ENCODE measurements at places on chromosomes 2 and 18.
A peak's percentile ranks its signal among the peaks of the same experiment; 100 is the strongest.

DNA sequence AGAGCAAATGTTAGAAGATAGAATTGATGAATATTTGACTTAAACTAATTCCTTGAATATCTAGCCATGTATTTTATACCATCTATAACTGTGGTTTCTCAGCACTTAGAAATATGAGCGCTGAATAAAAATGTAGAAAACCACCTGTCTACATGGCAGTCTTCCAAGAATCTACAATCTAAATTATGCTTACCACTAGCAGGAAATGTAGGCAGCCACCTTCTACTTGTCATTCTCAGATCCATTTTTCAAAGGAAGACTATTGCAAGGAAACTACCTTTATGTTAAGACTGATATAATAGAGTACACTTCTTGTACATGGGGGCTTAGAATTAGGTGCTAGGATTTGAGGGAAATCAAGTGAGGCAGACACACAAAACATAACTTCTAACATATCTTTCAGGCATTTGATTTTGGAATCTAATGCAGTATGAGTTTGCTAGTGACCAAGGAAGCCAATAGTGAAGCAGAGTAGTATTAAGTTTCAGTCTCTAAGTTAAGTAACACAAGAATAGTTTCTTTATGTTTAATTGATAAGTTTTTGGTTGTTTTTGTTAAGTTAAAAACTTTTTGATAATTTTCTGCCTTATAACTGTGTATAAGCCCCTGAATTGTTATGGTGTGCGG is 175.9 kb upstream of the ITGA4 start:
- DNase-seq, result peak; percentile 71

DNA sequence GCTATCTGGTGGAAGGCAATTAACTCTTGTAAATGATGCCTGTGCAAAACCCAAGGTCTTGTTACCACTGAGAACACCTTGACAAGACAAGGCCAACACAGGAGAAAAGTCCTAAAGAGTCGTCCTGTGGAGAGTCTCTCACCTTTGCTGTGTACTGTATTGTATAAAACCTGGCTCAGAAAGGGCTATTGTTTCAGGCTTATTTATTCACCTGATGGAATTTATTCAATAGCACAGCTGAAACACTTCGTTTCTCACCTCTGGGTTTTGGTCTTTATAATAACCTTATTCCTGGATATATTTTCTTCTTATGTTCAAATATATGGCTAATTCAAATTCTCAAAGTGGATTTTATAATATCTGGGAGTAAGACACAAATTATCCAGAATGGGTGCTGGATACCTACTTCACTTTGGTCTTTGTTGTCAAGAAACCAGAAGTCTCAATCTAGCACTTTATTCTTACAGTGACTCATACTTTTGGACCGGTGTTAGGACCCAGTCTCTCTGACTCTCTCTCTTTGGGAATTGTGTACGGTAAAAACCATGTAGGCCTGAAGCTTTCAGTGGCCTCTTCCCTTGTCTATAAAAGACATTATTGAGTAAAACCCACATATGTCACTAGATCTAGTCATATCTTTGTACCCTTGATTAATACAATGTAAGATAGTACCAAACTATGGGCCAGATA is 16.1 kb upstream of the STAT4 start:
- no peak for DNase-seq

DNA sequence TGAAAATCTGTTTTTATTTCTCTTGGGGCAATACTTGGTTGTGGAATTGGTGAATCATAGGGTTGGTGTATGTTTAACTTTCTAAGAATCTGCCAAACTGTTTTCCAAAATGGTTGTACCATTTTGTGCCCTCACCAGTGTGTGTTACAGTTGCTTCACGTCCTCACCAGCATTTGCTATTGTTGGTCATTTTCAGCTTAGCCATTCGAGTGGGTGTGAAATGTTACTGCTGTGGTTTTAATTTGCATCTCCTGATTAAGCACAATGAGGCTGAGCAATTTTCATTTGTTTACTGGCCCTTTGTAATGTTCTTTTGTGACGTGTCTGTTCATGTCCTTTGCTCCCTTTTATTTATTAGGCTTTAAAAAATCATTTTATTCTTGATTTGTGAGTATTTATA is 49.7 kb downstream of the FOSL2 start:
- no peak for DNase-seq

DNA sequence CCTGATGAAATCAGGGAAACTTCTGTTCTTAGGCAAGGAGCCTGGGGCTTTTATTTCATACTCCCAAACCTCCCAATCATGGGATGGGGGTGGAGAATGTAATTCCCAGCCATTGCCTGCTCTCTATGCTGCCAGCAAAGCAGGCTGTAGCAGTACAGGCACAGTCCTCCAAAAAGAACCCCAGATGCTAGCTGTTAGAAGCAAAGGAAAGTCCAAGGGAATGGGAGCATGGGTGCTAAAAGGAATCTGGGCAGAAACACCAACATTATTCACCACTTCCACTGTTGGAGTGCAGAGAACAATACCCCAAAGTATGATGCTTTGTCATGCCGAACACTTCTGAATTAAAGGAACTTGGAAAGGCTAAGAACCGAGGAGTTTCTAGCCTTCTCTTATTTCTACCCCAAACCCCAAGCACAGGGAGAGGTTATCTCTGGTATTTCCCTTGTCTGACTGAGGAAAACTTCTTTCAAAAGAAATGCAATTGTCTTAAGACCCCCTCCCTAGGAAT is 24.7 kb downstream of the MDH1 start:
- no peak for DNase-seq

- DNase-seq, result peak; percentile 4
These were observed 87.1 kb downstream of the ITGB1BP1 start for GRCh38 chr2:9336241-9336575.

- peak; percentile 78 for DNase-seq
These were observed 81.9 kb downstream of the CLIP4 start for GRCh38 chr2:29196792-29197788.

- DNase-seq, result no peak
These were observed 1159.6 kb downstream of the RPIA start for GRCh38 chr2:89850881-89851582.

DNA sequence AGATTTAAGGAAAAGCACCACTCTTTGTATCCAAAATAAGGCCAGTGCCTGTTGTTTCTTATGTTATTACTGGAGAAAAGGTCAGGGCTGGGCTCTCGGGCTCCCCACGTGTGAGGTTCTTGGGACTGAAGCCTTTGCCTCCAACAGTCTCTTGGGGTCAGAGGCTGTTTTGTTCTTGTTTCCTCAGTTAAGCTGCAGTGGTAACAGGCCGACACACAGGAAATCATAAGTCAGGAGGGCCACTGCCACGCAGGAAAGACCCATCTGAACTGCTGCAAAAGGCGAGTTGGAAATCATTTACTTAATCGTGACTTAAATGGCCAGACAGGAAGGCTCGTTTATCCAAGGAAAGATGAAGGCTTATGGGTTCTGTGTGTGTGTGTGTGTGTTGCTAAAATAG is 30.3 kb upstream of the IL37 start:
- no peak for DNase-seq

- DNase-seq, result no peak
These were observed 11.1 kb downstream of the SLC9A2 start for GRCh38 chr2:102630458-102630857.

DNA sequence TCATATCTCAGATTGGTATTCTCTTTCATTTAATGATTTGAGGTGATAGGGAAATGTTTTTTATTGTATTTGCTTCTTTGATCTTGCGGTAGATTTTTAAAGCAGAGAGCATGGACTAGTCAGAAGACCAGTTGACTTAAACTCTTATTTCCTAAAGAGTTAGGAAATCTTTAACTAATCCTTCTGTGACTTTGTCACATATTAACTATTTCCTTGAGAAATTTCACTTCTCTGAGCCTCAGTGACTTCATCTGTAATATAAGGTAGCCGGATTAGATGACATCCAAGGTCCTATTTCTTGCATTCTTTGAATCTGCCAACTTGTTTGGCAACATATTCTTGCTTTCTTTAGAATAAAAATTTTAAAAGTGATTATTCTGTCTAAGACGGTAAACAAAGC is 55.6 kb downstream of the MTX2 start:
- no peak for DNase-seq

- no peak for DNase-seq
These were observed 189.6 kb upstream of the SP5 start for GRCh38 chr2:170525566-170525900.

GRCh38 chr2:15082105-15083058 is 449.9 kb downstream of the LRATD1 start:
- no peak for DNase-seq

- no peak for DNase-seq
These were observed 946.8 kb downstream of the CPS1 start for GRCh38 chr2:211503198-211503597.

DNA sequence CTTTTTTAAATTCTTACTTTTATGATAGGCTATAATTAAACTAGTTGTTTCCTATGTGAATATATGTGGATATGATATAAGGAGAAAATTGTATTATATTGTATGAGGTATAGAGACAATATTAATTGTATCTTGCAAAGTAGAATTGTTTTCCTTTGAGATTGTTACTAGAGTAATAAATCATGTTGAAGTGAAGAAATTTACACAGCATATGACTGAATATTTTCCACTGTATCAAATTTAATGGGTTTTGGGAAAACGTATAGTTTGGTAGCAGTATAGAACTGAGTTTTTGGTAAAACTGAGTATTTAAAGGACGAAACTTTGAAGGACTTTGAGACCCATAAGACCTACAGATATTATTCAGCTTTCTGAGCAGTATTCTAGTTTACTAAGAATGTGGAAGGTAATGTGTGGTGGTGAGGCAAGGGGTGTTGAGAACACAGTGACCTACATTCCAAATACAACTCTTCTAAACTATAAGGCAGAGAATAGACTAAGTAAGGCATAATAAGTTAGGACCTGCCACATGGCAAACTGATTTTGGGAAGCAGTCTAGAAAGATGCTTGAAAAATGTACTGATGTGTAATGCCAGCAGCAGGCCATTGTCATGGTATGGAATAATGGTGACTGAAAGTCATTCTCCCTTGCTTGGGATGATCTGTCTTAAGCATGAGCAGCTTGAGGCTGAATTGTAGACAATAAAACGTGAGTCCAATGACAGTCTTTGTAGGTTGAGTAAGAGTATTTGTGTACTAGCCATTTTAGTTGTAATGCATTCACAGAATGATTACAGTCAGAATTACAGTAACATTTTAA is 29.6 kb downstream of the PKP4 start:
- no peak for DNase-seq

DNA sequence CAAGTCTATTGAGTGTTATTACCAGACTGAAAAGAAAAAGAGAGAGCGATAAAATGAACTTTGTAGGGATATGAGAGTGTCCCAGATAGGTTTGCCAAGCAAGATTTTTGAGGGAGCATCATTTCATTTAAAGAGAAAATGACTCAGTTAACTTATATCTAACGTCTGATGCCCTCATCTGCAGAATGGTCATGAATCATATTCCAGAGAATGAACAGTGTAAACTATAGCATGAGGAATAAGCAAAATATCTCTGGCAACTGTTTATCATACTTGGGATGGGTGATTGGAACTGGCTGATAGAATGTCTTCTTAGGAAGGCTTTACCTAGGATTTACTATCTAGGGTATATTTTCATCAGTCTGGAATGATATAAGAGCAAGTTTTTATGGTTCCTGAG is 289.4 kb downstream of the CMPK2 start:
- no peak for DNase-seq

DNA sequence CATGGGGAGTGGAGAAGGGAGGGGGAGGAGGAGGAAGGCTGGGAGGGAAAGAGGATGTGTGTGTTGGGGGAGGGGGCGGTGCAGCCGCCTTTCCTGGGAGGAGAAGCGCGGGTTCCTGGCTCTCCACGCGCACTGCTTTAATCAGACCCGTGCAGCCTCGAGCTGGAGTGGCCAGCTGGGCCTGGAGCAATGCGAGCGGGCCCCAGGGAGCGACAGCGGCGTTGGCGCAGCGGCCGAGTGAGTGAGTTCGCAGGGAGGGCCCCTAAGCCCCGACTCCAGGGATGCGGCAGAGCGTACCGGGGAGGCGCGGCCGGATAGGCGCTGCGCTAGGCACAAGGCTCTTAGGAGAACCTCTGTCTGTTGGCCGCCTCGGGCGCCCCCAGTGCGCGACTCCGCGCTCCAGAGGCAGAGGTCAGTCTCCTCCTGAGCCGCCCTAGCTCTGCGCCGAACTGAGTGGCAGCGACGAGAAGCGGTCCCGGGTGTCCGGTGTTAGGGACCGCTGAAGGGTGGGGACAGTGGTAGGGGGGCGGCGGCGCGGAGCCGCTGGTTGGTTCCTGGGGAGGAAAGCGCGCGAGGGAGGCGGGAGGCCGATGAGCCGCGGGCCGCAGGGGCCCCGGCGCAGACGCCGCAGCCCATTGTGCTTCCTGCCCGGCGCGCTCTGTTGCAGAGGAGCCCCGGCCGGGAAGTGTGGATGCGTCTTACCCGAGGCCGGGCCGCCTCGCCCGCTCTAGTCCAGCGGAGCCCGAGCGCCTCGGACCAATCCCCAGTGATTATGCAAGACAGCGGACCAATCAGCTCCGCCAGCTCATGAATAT is 455 bp upstream of the DLX1 start:
- peak; percentile 63 for DNase-seq

DNA sequence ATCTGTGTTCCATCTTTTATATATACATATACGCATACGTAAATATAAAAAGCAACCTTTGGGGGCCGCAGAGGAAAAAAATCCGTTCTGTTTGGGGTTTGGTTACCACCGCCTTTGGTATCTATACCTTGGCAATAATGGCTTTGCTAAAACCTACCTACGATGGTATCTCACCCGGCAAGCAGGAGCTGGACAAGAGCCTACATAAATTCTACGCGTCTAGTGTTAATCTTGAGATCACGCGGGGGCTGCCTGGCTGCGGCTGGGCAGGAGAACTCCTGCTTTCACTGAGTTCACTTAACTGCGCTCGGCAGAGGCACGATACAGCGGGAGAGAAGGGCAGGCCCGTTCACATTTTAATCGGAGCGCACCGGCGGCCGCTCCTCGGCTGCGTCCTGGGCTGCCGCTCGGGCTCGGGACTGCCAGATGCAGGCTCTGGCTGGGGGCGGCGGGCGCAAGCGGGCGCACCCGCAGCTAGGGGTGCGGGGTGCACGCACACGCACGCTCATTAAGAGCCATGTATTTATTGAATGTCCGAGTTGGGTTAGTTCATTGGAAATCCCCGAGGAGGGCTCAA is 1.7 kb upstream of the POU3F3 start:
- DNase-seq, result no peak

DNA sequence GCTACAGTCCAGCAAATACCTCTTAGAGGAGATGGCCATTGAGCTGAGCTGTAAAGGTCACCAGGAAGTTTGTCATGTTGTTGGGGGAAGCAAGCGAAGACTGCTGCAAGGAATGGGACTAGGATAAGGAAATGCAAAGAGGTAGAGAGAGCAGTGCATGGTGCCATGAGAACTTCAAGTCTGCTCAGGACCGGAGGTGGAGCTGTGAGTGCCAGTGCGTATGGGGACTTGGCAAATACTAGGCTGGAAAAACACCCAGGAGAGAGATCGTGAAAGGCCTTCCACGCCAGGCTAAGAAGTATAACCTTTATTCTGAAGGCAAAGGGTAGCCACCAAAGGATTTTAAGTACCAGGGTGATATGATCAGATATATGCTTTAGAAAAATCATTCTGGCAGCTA is 71.3 kb downstream of the MEIS1 start:
- no peak for DNase-seq

- peak; percentile 40 for DNase-seq
These were observed 5.4 kb upstream of the KCNJ13 start for GRCh38 chr2:232781765-232782164.

Data from CD4-positive, alpha-beta T cell treated with Interleukin-17A for 1 hour (primary cell).